ENCODE measurements at places on chromosomes 12 and 14.

DNA sequence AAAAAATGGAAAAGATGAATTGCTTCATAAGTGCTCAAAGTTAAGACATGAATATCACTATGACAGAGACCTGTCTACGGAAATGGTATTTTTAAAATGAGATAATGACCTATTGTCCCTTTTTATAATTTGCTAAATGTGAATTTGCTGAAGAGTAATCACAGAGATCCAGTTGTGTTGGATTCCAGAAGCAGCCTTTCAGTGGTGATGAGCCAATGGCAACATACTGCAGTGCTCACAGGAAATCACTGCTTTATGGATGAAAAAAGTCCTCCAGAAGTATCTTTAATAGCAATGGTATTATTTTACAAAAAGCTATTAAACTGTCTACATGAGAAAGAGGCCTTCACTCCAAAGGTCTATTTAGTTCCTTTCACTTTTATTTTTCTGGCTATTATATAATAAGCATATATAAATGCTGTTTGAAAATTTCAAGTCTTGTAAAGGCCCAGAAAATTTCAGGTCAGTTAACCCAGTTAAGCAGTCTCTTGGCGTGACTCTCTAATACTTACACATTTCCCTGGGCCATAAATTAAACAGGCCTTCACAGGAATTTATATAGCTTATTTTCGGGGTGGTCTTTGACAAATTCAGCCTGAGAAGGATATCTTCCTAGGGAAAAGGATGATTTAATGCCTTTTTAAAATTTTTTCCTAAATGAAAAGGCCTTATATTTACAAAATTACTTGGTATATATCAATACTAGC is 55.4 kb downstream of the KCNJ8 start:
- DNase-seq = no peak

DNA sequence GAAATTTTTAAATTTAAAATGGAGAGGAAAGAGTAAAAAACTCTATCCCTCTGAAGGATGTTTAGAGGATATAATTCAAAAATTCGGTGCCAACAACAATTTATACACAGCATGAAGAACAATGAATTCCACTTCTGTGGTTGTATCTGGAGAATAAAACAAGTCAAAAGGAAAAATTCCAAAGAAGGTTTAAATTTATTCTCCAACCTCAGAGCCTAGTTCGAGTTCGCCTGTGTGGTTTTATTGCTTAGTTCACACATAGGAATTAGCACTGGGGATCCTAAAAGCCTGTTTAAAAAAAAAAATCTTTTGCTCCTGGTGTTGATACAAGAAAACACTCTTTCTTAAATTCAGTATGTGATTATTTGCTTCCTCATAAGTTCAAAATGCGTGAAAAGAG is 79.2 kb downstream of the LLPH start:
- DNase-seq = no peak

GRCh38 chr14:102295270-102295669 is 9.7 kb downstream of the MOK start:
- no peak for DNase-seq

- DNase-seq = no peak
Observed at GRCh38 chr12:65324551-65324950, 46.1 kb downstream of the MSRB3 start.

DNA sequence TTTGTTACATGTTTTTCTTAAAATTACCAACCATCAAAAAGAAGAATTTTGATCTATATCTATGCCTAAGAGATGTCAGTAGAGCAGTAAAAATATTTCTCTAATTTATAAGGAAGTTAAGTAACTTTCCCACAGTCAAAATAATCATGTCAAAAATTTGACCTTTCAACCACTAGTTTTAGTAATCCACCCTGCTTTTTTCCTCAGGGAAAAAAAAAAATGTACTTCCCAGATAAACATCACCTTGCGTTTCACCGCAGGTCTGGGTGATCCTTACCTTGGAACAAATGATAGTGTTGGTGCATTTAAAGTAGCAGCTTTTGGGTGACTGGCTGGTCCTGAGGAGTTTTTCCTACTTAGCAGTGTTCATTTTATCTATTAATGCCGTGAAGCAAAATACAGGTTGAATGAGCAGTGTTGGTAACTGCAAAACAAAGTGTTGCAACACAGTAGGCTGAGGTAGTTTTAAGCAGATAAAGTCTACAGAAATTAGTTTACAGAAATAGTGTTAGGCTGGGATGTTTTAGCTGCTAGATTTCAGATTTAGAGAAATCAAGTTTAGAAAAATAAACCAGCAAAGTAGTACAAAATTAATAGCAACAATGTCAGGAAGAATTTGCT is 137.2 kb upstream of the DNM1L start:
- no peak for DNase-seq

DNA sequence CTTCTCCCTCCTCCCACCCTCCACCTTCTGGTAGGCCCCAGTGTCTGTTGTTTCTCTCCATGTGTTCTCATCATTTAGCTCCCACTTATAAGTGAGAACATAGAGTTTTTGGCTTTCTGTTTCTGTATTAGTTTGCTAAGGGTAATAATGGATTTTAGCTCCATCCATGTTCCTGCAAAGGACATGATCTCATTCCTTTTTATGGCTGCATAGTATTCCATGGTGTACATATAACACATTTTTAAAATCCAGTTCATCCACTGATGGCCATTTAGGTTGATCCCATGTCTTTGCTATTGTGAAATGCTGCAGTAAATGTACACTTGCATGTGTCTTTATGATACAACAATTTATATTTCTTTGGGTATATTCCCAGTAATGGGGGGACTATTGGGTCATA is 96.1 kb downstream of the CCDC91 start:
- DNase-seq = no peak

- DNase-seq = peak; percentile 62
Observed at GRCh38 chr14:101791919-101792572, 30.5 kb downstream of the PPP2R5C start.

DNA sequence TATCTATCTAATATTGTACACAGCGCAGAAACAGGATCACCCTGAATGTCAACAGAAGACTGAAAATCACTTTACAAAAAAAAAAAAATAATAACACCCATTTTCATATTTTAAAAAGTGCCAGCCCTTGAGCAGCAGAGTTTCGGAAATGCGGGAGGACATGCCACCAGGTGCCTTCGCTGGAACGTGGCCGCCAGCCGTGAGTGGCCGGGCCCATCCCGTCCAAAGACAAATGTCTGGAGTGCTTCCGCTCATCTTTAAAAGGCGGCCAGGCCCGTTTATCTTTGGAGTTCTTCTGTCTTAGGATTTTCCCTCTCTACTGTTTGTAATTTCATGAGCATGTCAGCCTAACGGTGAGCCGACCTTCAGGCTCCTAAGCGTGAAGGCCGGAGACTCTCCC is 43.5 kb downstream of the LRTM2 start:
- no peak for DNase-seq

DNA sequence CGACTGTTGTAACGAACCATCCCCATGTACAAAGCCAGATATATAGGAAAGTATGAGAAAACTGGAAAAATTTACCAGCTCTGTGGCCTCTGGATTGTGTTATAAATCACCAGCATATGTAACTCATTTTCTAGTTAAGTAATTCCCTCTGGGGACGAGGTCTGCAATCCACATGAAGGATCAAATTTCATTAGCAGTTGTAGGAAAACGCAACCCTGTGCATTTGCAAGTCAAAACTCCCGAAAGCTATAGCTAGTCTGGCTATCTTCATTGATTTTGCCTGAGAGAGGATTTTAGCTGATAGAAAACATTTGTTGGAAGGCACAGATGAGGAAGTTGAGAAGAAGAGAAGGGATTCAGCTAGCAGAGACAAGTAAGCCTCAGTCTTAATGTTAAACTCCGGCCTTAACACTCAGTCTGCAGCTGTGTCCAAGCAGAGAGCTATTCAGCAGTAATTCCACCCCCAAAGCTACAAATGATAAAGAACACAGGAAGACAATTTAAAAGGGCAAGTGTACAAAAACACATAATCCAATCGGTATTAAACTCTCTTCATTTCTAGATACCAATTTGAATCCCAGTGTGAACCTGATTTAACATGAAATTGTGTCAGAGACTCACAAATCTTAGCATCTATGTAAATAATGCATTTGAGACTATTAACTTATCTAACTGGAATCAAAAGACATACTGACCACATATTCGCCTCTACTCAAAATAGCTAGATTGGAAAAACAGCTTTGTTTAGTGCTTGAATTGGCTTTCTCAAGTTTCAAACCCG is 54.2 kb upstream of the CERS5 start:
- peak; percentile 73 for DNase-seq

DNA sequence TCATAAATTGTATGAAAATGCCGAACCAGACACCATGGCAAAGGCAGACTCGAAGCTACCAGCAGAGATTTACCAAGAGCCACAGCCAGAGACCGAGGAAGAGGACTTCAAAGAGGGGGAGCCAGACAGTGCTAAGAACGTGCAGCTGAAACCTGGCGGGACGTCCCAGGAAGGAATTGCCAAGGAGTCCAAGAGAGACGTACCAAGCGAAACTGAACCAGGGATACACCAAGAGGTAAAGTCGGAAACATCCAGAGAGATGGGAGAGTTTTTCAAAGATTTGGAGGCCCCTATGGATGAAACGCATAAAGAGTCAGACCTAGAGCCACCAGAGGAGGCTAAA is 294 bp downstream of the SAMD15 start:
- no peak for DNase-seq

- no peak for DNase-seq
Observed at GRCh38 chr12:121114806-121115205, 17.9 kb upstream of the P2RX7 start.

DNA sequence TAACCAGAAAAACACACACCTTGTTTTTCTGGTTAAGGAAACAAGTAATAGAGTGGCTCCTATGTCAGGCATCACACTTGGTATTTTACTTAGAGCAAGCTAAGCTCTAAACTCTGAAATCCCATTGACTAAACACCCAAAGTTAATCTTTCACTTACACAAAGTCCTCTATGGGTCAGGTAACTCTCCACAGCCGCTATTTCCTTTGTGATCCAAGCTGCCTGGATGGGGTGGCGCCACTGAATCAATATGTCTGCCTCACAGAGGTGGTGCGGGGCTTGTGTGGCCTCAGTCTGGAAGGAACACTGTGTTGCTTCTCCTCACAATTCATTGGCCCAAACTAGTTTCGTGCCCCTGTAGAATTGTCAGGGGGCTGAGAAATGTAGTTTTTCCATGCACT is 160.0 kb upstream of the E2F7 start:
- no peak for DNase-seq
